ENCODE measurements at places on chromosomes 6 and 20.
A peak's percentile ranks its signal among the peaks of the same experiment; 100 is the strongest.

DNA sequence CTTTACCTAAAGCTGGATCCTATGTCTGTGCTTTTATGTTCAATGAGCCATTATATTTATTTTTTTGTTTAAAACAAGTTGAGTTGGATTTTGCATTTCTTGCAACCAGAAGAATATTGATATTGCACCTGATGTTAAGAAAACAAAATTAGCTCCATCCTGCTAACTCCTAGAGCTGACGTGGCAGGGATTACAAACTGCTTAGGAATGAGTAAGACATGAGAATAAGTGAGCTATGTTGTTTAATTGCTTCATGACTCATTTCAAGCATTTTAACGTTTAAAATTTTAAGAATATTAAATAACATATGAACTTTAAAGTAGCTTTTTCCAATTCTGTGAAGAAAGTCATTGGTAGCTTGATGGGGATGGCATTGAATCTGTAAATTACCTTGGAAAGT is 663.5 kb downstream of the EPM2A start:
- no peak for DNase-seq

DNA sequence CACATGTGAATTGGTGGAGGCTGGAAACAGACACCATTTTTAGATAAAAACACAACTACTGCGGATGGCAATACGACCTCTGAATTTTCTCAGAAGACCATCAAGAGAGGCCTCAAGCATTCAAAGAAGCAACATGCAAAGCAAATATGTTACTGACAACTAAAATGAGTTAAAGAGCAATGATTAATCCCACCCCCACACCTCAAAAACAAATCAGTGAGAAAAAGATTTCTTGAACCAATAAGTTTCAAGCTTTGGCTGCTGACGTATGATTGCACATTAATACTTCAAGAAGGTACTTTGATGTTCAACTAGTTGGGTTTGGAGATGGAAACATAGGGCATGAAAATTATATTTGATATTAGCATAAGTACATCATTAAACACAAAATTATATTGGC is 982 bp downstream of the MMUT start:
- DNase-seq, result no peak

GRCh38 chr6:170031684-170032121 is 259.2 kb downstream of the DLL1 start:
- no peak for DNase-seq

- DNase-seq, result no peak
These were observed 54.8 kb upstream of the FAM83C start for GRCh38 chr20:35347011-35347410.

GRCh38 chr20:35004051-35004725 is 48.5 kb downstream of the MYH7B start:
- DNase-seq, result no peak

DNA sequence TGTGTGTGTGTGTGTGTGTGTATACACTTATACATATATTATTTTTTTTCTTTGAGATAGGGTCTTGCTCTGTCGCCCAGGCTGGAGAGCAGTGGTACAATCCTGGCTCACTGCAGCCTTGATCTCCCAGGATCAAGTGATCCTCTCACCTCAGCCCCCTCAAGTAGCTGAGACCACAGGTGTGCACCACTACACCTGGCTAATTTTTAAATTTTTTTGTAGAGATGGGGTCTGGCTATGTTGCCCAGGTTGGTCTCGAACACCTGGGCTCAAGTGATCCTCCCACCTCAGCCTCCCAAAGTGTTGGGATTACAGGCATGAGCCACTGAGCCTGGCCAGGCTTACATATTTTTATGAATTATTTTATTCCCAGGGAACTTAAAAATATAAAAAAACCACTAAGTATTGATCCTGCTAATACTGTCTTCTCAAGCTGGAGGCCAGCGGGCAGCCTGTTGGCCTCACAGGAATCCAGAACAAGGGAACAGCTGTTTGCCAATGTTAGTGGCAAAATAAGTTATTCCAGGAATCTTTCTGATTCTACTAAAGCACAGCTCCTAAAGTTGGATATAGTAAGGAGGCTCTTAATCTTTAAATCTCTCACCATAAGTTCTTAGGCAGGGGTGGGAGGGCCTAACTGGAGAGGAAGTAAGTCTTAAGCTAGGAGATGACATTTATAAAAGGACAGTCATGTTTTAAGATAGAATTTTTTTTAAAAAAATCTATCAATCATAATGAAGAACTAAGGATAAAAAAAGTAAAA is 135.5 kb upstream of the NUP153 start:
- no peak for DNase-seq

GRCh38 chr20:24785141-24786110 is 163.6 kb upstream of the CST7 start:
- no peak for DNase-seq

GRCh38 chr20:31670371-31671228 is 32.9 kb downstream of the COX4I2 start:
- DNase-seq, result no peak

- no peak for DNase-seq
These were observed 2.8 kb downstream of the ACSS1 start for GRCh38 chr20:25054995-25055629.

DNA sequence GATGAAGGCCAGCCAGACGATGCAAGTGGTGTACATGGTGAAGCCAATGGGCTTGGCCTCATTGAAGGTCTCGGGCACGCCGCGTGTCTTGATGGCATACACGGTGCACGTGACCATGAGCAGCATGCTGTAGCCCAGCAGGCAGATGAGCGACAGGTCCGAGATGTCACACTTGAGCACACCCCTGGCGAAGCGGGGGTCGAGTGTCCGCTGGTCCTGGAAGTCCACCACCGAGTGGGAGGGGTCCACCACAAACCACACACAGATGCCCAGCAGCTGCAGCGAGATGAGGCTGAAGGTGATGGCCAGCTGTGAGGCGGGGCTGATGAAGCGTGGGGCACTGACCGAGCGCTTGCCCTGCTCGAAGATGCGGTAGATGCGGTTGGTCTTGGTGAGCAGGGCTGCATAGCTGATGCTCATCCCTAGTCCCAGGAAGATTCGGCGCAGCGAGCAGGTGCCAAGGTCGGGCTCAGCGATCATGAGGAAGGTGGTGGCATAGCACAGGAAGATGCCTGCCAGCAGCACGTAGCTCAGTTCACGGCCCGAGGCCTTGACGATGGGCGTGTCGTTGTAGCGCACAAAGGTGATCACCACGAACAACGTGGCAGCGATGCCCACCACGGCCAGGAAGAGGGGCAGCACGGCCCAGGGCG is 110.1 kb downstream of the GRM4 start:
- no peak for DNase-seq

DNA sequence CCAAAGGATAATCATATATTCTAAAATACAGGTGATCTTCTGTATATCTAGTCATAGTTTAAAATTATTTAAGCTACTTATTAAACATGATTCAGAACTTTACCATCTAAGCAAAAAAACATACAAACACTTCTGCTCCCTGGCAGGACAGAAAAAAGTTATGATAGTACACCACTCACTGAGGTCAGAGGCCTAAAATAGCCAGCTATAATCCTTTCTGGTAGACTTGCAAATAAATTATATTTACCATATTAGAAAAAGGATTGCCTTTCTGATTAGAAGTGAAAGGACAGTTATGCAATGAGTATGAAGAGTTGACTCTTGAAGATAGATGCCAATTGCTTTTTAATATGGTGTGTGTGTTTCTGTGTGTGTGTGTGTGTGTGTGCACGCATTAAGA is 207.4 kb downstream of the BMP2 start:
- DNase-seq, result no peak

GRCh38 chr6:56483929-56484328 is 158.8 kb downstream of the DST start:
- no peak for DNase-seq

DNA sequence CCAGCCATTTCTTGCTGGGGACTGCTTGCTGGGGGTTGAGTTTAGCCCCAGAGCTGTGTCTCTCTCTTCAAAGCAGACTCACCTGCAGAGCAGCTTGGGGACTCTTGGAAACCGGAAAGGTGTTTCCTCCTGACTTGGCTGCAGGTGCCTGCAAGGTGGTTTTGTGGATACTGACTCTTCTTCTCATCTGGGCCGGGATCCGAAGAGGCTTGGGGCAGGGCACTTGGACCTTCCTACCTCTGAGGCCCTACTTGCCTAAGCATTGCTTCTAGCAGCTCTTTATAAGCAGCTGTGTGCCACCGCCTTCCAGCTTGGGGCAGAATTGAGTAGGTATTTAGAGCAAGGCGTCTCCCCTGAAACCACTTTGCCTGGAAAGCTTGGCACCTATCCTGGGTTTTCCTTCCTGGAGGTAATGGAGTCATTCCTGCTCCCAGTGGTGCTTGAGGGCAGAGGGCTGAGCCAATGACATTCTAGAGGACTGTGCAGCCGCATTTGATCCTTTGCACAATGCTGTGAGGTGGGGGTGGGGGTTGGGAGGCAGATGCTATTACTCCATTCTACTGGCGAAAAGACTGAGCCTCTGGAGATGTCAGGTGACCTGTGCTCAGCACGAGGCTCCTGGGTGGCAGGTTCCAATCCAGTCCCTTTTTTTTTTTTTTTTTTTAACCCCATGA is 3.4 kb upstream of the CTSZ start:
- DNase-seq, result no peak

DNA sequence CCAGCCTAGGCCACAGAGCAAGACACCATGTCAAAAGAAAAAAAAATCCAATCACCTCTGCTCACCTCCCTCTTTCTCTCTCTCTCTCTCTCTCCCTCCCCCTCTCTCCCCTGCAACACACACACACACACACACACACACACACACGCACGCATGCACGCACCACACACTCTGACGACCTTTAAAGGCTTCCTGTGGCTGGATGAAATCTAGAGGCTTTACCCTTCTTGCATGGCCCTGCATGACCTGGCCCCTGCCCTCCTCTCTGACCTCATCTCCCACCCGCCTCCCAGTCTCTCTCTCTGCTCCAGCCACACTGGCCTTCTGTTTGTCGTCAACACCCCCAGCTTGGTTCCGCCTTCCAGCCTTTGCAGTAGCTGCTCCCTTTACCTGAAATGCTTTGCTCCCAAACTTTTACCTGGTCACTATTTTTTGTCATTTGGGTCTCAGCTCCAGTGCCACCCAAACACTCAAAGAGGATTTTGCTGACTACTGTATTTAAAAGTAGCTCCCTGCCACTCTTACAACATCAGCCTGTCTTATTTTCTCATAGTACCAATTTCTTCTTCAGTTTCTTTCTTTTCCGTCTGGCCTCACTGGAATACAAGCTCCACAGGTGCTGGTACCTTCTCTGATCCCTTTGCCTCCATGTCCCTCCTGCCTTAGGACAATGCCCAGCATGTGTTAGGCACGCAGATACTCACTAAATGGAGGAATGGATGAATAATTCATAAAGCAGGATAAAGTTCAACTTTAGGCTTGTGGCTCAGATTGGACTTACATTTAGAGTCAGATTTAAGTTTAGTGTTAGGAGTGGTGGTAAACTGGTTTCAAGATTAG is 4.3 kb upstream of the LTA start:
- DNase-seq, result no peak

- DNase-seq, result no peak
These were observed 140.4 kb upstream of the SLC24A3 start for GRCh38 chr20:19071902-19072498.

GRCh38 chr20:53331151-53331973 is 262.3 kb downstream of the ZNF217 start:
- no peak for DNase-seq

- DNase-seq, result peak; percentile 62
These were observed 29.1 kb upstream of the SERPINB9 start for GRCh38 chr6:2931970-2932748.

- no peak for DNase-seq
These were observed 581.8 kb upstream of the MMS22L start for GRCh38 chr6:97864826-97865225.

Measured in NCI-H1048 (cell line).